ENCODE measurements at places on chromosomes 11 and 22.

DNA sequence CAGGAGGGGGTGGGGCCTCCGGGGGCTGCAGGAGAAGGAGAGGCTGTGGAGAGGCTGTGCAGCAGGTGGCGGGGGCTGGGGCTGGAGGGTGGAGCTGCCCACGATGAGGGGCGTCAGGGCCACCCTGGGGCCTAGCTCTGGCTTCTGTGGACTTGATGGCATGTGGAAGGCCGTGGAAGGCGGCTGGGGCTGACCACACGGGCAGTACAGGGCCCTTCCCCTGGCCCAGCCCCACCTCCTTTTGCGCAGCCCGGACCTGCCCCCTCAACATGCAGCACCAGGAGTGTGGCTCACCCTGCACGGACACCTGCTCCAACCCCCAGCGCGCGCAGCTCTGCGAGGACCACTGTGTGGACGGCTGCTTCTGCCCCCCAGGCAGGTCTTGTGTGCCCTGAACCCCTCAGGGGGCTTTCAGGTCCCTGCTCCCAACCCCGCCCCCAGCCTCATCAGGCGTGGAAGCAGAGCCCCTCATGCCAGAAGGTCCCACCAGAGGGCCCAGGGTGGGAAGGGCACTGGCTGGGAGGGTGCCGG, 6.1 kb downstream of the MUC5B start:
- H3K27ac ChIP-seq = no peak overlapping the region
- no peak overlapping the region for H3K4me3 ChIP-seq
- no peaks in the 10 kb centered on the region for H3K4me1 ChIP-seq
- DNase-seq = no peak
- no peaks in the 10 kb centered on the region for H3K36me3 ChIP-seq
- H3K27me3 ChIP-seq = no peaks in the 10 kb centered on the region

DNA sequence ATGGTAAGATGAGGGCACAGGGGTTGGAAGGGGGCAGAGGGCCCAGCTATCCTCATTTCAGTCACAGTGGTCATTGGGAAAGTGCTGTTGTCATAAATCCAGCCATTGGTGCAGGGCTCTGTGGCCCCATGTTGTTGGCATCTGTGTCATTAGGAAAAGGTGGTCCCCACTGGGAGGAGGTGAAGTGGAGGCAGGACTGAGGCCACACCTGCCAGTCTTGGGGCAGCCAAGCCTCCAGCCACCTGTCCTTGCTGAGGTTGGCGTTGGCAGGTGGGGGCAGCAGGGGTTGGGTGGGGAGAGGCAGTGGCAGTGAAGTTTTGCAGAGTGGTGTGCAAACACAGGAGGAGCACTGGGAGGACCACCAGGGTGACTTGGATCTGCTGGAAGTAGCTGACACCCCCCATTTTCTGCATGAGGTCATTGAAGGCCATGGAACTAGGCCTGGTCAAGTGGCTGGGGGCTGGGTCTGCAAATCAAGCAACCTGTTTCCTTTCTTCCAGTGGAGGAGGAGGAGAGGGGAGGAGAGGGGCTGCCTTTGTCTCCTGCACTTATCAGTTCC, 25.3 kb downstream of the SLC22A6 start:
- no peak overlapping the region for H3K27ac ChIP-seq
- H3K4me1 ChIP-seq = no peaks in the 10 kb centered on the region
- no peaks in the 10 kb centered on the region for H3K27me3 ChIP-seq
- no peaks in the 10 kb centered on the region for H3K36me3 ChIP-seq
- DNase-seq = no peak

DNA sequence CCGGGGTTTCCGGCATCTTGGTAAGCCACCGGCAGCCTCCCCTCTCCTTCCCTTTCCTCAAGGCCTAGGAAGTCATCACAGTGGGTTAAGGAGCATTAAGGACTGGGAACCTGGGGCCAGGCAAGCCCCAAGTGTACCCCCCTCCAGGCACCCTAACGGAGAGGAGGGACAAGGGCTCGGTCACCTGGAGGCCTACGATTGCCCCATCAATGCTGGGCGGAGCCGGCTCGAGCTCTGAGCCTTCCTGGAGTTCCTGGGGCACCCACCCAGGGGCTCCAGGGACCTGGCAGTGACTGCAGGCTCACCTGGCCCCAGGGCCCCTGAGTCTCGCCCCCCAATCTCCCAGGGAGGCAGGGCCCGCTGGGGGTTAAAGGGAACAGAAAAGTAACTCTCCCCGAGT, 34.5 kb upstream of the EIF3D start:
- DNase-seq = no peak
- no peak overlapping the region for H3K27ac ChIP-seq
- no peaks in the 10 kb centered on the region for H3K27me3 ChIP-seq
- H3K36me3 ChIP-seq = no peaks in the 10 kb centered on the region

GRCh38 chr11:2122907-2123627, 16.1 kb downstream of the IGF2 start:
- no peak overlapping the region for H3K4me3 ChIP-seq
- no peak for DNase-seq
- H3K27ac ChIP-seq = no peak overlapping the region
- H3K4me1 ChIP-seq = no peaks in the 10 kb centered on the region
- H3K36me3 ChIP-seq = no peaks in the 10 kb centered on the region
- H3K27me3 ChIP-seq = no peaks in the 10 kb centered on the region

DNA sequence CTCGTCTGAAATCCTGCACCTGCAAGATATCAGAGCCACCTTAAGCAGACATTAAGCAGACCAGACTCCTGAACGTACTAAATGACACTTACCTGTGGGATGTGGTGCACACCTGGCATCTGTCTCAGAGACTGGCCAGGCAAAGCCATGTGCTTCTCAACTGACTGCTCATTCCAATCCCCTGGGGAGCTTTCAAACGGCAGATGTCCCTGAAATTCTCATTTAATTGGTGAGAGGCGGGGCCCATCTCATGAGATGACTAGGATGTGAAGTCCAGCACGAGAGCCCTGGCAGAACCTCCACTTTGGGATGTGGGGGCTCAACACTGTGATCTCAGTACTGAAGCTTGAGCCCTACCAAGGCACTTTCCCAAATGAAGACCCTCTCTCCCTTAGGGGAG, 84.9 kb upstream of the HMGXB4 start:
- no peaks in the 10 kb centered on the region for H3K36me3 ChIP-seq
- no peak overlapping the region for H3K4me3 ChIP-seq
- H3K27ac ChIP-seq = no peak overlapping the region
- no peaks in the 10 kb centered on the region for H3K4me1 ChIP-seq

- DNase-seq = peak; percentile 46
- H3K4me1 ChIP-seq = peaks cover 43% of the 10 kb centered on the region
- peak overlapping the region; percentile 69 for H3K27ac ChIP-seq
- peaks cover 5% of the 10 kb centered on the region for H3K36me3 ChIP-seq
These were observed 31.2 kb downstream of the CD82 start for GRCh38 chr11:44596525-44597276.

DNA sequence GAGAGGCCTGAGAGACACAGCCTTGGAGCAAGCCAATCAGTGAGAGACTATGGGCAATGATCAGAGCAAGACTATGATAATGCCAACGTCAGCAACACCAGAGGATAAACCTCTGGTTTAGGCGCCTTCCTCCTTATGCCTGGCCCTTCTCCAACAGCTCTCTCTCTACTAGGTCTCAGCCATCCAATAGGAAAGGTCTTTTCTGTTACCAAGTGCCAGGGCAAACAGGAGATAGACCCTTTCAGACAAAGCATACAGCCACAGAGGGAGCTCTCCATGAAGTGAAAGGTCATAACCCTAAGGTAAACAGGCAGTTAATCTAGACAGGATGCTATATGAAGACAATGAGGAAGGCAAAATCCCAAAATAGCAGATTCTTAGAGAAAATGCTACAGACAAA, 9.5 kb downstream of the STK33 start:
- no peaks in the 10 kb centered on the region for H3K36me3 ChIP-seq
- H3K4me1 ChIP-seq = no peaks in the 10 kb centered on the region
- peaks cover 7% of the 10 kb centered on the region for H3K27me3 ChIP-seq
- no peak overlapping the region for H3K4me3 ChIP-seq

DNA sequence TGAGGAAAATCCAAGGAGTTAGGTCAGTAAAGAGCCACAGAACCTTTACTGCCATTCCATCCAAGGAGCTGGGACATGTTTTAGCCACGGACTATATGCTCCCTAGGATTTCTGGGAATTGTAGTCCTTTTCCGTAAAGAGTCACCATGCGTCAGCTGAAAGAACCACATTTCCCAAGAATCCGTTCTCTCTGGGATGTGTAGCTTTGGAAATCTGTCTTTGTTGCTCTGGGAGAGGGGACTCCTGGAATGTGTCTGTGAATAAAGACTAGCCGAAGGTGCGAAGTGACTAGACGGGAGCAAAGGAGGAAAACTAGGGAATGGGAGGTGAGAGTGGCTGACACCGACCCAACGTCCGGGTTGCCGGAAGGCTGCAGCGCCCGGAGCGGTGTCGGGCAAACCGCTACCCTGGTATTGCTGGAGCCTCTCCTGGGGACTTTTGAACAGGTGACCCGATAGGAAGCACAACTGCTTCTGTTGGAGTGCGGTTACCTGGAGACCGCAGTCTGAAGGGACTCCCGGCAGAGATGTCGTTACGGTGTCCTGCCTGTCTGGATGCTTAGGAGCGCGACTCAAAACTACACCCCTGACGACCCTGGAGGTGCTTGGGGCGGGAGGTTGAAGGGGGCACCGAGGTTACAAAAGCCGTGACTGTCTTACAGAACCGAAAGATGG, at the start of gene IFTAP:
Gene IFTAP, plus strand, starts transcription at position 187 of the 674 bp plus-strand sequence. CDS start 15,602 bp downstream, outside the sequence.
- H3K4me1 ChIP-seq = no peaks in the 10 kb centered on the region
- peak within 1 kb of the TSS; percentile 71 for H3K4me3 ChIP-seq
- H3K27ac ChIP-seq = no peak within 1 kb of the TSS
- no peak for DNase-seq

DNA sequence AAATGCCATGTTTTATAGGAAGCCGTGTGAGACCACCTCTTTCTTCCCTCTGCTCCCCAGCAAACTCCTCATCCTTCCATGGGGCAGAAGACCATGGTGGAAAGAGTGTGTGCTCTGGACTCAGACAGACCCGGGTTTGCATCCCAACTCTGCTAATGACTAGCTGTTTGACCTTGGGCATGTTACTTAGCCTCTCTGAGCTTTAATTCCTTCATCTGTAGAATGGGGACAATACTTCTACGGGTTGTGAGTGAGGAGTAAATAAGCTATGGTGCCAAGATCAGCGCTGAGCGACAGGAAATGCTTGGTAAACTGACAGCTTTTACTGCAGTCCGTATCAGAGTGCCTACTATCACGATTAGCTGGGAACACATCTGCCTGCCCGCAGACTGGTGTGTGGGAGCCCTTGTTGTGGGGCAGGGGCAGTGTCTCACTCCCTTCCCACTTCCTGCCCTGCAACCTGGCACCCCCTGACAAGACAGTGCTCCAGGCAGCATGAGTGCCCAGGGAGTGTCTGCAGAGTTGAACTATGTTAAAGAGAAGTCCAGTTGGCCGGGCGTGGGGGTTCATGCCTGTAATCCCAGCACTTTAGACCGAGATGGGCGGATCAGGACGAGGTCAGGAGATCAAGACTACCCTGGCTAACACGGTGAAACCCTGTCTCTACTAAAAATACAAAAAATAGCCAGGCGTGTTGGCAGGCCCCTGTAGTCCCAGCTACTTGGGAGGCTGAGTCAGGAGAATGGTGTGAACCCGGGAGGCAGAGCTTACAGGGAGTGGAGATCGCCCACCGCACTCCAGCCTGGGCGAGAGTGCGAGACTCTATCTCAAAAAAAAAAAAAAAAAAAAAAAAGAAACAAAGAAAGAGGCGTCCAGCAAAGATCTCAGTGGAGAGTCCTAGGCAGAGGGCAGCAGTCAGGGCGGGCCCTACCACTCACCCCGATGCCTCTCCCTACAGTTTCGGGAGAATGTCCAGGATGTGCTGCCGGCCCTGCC, 2.2 kb downstream of the SEC14L2 start:
- H3K4me3 ChIP-seq = no peak overlapping the region
- H3K36me3 ChIP-seq = no peaks in the 10 kb centered on the region
- no peak overlapping the region for H3K27ac ChIP-seq
- peaks cover 27% of the 10 kb centered on the region for H3K4me1 ChIP-seq
- peaks cover 5% of the 10 kb centered on the region for H3K27me3 ChIP-seq

GRCh38 chr11:88680806-88681205, 343.3 kb upstream of the CTSC start:
- no peak overlapping the region for H3K4me3 ChIP-seq
- H3K4me1 ChIP-seq = no peaks in the 10 kb centered on the region
- H3K36me3 ChIP-seq = no peaks in the 10 kb centered on the region
- no peaks in the 10 kb centered on the region for H3K27me3 ChIP-seq

GRCh38 chr11:126636911-126637794, 281.7 kb downstream of the ST3GAL4 start:
- H3K4me3 ChIP-seq = no peak overlapping the region
- H3K27ac ChIP-seq = no peak overlapping the region
- no peaks in the 10 kb centered on the region for H3K4me1 ChIP-seq
- peaks cover 2% of the 10 kb centered on the region for H3K27me3 ChIP-seq
- H3K36me3 ChIP-seq = no peaks in the 10 kb centered on the region

- no peaks in the 10 kb centered on the region for H3K27me3 ChIP-seq
- H3K36me3 ChIP-seq = no peaks in the 10 kb centered on the region
- DNase-seq = no peak
- H3K27ac ChIP-seq = no peak overlapping the region
These were observed 21.2 kb upstream of the IL17RA start for GRCh38 chr22:17063411-17064106.

GRCh38 chr11:87219266-87219665, 181.5 kb downstream of the TMEM135 start:
- no peak for DNase-seq
- no peak overlapping the region for H3K27ac ChIP-seq
- H3K4me1 ChIP-seq = no peaks in the 10 kb centered on the region
- H3K27me3 ChIP-seq = no peaks in the 10 kb centered on the region
- H3K36me3 ChIP-seq = no peaks in the 10 kb centered on the region

GRCh38 chr11:92633820-92634219, 335.6 kb upstream of the MTNR1B start:
- H3K36me3 ChIP-seq = no peaks in the 10 kb centered on the region
- H3K4me1 ChIP-seq = no peaks in the 10 kb centered on the region
- H3K27me3 ChIP-seq = no peaks in the 10 kb centered on the region
- no peak for DNase-seq

- H3K27me3 ChIP-seq = no peaks in the 10 kb centered on the region
- DNase-seq = no peak
- peaks cover 39% of the 10 kb centered on the region for H3K4me1 ChIP-seq
- no peak overlapping the region for H3K27ac ChIP-seq
- peaks cover 93% of the 10 kb centered on the region for H3K36me3 ChIP-seq
These were observed 73.0 kb downstream of the CD44 start for GRCh38 chr11:35211952-35212351.

GRCh38 chr11:86947541-86947940, 7.7 kb downstream of the FZD4 start:
- H3K27me3 ChIP-seq = peaks cover 9% of the 10 kb centered on the region
- H3K36me3 ChIP-seq = no peaks in the 10 kb centered on the region
- no peak for DNase-seq
- H3K27ac ChIP-seq = no peak overlapping the region
- no peak overlapping the region for H3K4me3 ChIP-seq

DNA sequence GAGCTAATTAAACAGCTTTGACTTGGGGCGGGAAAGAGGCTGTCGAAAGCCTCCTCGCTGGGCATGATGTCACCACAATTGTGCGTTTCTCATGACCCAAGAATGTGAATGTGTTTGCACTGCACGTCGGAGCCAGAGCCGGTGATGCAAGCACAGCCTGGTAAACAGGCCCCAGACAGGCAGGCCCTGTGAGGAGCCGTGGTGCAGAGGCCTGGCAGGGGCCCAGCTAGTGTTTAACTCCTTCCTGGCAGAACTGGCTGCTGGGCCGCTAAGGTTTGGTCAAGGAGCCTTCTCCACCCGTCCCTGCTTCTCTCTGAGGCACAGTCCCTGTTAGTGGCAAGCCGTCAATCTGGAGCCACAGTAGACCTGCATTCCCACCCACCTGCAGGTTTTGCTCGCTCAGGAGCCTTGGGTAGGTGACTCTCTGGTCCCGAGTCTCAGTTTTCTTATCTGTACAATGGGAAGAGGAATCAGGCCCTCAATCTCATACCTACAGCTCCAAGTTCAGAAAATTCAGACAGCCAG, 25.4 kb upstream of the SMTN start:
- H3K27ac ChIP-seq = no peak overlapping the region
- no peaks in the 10 kb centered on the region for H3K27me3 ChIP-seq
- no peaks in the 10 kb centered on the region for H3K4me1 ChIP-seq
- DNase-seq = no peak
- H3K36me3 ChIP-seq = no peaks in the 10 kb centered on the region
- no peak overlapping the region for H3K4me3 ChIP-seq

Measured in CD4-positive, CD25-positive, alpha-beta regulatory T cell (primary cell).